ENCODE measurements at places on chromosomes 13 and 19.

- DNase-seq = no peak
Measured at GRCh38 chr13:80116107-80116506, 224.8 kb downstream of the SPRY2 start.

DNA sequence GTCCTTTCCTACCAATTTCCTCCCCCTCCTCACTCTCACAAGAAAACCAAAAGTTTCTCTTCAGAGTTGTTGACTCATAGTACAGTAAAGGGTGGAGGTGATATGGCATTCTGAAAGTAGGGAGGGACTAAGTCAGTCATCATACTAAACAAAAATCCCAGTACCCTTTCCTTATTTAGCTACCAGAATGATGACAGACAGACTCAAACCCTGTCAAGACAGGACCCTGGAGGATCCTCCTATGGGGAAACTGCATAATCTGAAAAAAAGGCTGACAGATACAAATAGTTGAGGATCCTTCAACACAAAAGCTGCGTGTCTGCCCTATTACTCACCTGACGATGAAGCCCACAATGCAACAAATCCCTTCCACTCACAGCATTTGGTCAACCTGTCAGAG is 55.5 kb downstream of the CYSLTR2 start:
- DNase-seq = no peak

GRCh38 chr13:64556376-64556775 is 2673.8 kb downstream of the PCDH9 start:
- DNase-seq = no peak

DNA sequence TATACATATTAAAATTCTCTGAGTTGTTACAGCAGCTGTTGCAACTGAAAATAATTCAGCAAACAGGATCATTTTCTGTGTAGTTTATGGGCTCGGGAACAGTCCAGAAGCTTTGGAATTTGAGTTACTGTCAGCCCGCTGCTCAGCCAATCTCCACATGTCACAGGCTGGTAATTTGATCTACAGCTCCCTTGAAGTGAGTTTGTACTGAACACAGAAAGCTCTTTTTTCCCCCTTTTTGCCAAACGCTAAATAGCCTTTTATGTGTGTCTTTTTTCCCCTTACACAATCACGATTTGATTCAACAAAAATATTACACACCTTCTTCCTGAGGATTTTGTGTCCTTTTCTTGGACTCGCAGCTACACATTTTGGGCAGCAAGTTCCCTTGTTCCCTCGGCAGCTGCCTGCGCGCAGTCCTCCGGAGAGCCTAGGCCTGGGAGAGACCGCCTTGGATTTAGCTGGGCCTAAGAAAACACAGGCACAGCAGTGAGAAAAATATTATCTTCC is 371.4 kb downstream of the KCNRG start:
- DNase-seq = peak; percentile 46

- no peak for DNase-seq
Measured at GRCh38 chr13:71274923-71275608, 591.9 kb downstream of the DACH1 start.
